Cerebellar cortex (tissue), 1 donor: ENCODE measurements at places on chromosomes 1 and 21.

GRCh38 chr21:45874716-45875415 lies 106.7 kb upstream of the COL6A1 start:
- no peak for DNase-seq

GRCh38 chr21:38742580-38743260 lies 63.0 kb upstream of the ETS2 start:
- no peak for DNase-seq

DNA sequence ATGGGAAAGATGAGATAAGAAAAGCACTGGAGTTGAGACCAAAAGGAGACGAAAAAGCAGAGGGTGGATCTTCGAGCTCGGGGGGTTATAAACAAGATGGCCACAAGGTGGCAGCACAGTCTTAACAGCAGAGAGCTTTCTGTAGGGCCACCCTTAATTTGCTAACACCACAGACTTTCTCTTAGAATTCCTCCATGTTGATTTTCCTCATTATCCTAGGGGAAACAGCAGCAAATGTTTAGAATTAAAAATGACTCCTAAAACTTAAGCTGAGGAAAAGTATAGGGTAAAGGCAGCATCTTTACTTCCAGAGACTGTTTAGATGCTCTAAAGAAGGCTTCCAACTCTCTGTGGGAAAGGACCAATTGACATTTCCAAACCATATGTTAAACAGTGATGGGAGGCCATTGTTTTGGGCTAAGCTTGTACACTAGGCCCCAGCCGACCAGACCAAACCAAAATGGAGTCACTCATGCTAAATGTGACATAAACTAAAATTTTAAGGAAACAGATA lies 2.5 kb upstream of the APOBEC4 start:
- peak; percentile 89 for DNase-seq

DNA sequence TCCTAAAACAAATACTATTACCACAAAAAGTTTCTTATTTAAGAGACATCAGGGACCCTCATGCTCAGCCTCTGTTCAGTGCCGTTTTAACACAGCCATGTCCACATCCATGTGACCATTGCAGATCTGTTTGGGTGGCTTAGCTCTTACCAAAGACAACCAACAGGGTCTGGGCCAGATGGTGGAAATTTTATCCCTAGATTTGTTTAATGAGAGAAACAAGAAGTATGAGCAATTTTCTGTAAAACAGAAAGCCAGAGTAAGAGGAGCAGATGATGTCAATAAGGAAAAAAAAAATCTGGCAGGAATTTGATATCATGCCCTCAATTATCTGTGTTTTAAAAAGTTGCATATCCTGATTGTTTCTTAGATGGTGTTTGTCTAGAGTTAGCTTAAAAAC lies 299.9 kb downstream of the TM2D1 start:
- DNase-seq, result no peak

- DNase-seq, result peak; percentile 39
Measured at GRCh38 chr1:223363057-223363855, 720 bp downstream of the SUSD4 start.
